ENCODE measurements at places on chromosomes 11 and 22.

GRCh38 chr22:22618923-22619322 lies 25.5 kb upstream of the GGTLC2 start:
- no peak for DNase-seq

DNA sequence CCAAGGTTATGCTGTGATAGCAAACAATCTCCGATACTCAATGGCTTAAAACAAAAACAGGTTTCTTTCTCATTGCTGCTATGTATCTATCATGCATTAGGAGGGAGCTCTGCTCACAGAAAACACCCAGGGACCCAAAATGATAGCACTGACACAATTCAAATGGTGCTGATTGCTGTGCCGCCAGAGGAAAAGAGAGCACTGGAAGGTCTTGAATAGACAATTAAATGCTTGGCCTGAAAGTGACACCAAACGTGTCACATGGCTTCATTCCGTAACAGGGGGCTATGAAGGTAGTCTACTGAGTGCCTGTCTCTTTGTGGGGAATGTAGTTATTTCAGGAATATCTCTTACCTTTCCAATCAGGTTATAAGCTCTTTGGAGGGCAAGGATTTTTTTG lies 94.2 kb downstream of the FAR1 start:
- DNase-seq: no peak

GRCh38 chr11:45079943-45080719 lies 66.3 kb upstream of the PRDM11 start:
- no peak for DNase-seq

DNA sequence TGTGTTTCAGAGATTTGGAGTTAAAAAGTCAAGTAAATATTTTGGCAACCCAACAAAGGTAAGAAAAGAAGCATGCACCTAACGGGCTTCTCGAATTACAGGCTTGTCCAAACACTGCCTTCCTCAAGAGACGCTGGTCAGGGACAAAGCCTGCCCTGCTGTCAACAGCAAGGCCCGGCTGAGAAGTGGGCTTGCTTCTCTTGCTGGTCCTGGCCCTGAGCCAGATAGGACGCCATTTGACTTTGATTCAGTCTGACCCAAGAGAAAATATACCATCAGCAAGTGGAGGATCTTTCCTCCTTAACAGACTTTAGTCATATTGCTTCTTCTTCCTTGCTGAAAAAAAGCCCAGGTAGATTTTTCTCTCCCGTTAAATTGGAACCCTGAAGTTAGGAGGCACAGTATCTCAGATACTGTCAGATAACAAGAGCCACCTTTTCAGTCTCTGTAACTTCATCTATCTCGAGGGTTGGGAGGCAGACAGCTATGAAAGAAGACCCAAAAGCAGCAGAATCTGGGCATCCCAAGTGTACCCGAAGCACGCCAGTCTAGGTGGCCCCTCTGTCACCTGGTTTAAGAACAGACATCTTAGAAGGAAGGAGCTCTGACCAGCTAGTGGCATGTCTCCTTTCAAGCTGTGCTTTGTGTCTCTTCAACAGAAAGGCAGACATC lies 57.5 kb downstream of the C22orf31 start:
- DNase-seq: no peak

GRCh38 chr22:33825761-33826160 lies 94.5 kb downstream of the LARGE1 start:
- no peak for DNase-seq

GRCh38 chr22:44590291-44590690 lies 92.3 kb upstream of the RTL6 start:
- DNase-seq: no peak

- DNase-seq: peak; percentile 82
Observed at GRCh38 chr22:50545522-50546325, at the start of gene KLHDC7B. Gene KLHDC7B (plus strand): TSS chr22:50545899. CDS start chr22:50546244, 345 bp downstream.

- no peak for DNase-seq
Observed at GRCh38 chr11:34345540-34345876, 12.3 kb downstream of the ABTB2 start.

GRCh38 chr22:42996646-42997365 lies 18.1 kb downstream of the PACSIN2 start:
- DNase-seq: no peak

DNA sequence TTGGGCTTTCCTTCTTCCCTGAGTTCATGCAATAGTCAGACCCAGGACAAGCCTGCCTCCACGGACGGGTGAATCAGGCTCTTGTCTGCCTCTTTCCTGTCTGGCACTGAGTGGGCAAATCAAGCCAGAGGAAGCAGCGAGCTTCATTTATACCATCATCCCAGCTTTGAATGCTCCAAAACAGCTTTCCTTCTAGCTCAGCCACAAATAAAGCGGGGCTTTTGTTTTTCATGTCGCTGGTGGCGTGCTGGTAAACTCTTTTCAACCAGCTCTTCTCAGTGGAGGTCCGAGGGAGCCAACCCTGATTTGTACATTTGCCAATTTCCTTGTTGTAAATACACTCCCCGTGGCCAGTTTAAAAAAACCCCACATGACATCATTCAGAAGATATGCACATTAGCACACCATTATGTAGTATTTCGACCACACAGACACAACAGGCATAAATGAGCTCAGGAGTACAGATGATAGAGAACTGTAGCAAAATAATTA lies 8.6 kb downstream of the C11orf91 start:
- no peak for DNase-seq
